Omental fat pad (tissue), 4 donors: ENCODE measurements at places on chromosomes 1 and 21. TPM values are rescaled to one million over a fixed set of nuclear protein-coding genes. Genes with fewer than 3 reads are reported as not detected.

CASZ1 gene
- 4.8 TPM for total RNA-seq

PRCC gene
- total RNA-seq: 28.5 TPM

CD2 gene
- 1.8 TPM for total RNA-seq

OR2AK2 gene
- not detected for total RNA-seq

S100A1 gene
- 36.5 TPM for total RNA-seq

FTCD gene
- total RNA-seq: not detected

ZNF648 gene
- total RNA-seq: not detected

DNA sequence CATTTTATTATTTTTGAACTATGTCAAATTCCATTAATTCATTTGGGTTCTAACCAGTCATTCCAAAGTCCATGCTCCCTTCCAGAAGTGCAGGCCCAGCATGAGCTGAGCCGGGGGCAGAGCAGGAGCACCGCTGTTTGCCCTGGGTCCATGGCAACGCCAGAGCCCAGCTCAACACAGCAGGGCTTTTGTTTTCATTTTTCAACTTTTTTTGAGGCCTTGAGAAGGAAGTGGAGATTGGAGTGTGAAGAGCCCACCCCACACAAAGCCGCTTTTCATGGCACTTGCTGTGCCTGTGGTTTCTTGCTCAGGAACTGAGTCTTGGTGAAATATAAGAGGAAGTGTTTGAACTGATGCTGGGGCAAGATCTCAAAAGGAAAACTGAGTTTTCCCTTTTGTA, 13.2 kb upstream of the PRMT2 start:
- DNase-seq: no peak

GRCh38 chr1:42177541-42177981, 13.0 kb upstream of the GUCA2A start:
- DNase-seq: no peak

GRCh38 chr1:16440131-16440469, 424 bp upstream of the NECAP2 start:
- DNase-seq: no peak

- no peak for DNase-seq
These were observed 494.6 kb upstream of the ADGRL4 start for GRCh38 chr1:79501153-79501552.

DNA sequence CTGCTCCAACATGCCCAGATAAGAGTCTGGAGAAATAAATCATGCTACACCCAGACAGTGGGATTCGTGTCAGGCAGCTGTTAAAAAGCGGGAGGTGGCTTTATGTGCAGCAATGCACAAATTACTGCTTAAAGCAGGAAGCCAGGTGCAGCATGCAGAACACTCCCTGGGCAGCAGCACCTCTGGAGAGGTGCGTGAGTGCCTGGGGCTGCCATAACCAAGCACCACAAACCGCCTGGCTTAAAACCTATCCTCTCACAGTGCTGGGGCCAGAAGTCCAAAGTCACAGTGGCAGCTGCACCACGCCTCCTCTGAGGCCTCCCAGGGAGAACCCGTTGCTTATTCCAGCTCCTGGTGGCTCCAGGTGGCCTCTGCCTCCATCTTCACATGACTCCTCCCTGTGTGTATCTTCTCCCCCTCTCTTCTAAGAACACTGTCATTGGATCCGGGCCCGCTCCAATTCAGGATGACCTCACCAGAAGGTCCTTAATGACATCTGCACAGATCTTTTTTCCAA, 115.6 kb downstream of the SIK1 start:
- DNase-seq: no peak

GRCh38 chr1:218304281-218305039, 19.4 kb downstream of the RRP15 start:
- DNase-seq: no peak

- DNase-seq: no peak
These were observed 9.0 kb upstream of the MEF2D start for GRCh38 chr1:156509424-156510034.

- no peak for DNase-seq
These were observed 56.7 kb upstream of the COL6A2 start for GRCh38 chr21:46041183-46041582.

- DNase-seq: no peak
These were observed 66.0 kb upstream of the GRIK3 start for GRCh38 chr1:37100310-37100709.

DNA sequence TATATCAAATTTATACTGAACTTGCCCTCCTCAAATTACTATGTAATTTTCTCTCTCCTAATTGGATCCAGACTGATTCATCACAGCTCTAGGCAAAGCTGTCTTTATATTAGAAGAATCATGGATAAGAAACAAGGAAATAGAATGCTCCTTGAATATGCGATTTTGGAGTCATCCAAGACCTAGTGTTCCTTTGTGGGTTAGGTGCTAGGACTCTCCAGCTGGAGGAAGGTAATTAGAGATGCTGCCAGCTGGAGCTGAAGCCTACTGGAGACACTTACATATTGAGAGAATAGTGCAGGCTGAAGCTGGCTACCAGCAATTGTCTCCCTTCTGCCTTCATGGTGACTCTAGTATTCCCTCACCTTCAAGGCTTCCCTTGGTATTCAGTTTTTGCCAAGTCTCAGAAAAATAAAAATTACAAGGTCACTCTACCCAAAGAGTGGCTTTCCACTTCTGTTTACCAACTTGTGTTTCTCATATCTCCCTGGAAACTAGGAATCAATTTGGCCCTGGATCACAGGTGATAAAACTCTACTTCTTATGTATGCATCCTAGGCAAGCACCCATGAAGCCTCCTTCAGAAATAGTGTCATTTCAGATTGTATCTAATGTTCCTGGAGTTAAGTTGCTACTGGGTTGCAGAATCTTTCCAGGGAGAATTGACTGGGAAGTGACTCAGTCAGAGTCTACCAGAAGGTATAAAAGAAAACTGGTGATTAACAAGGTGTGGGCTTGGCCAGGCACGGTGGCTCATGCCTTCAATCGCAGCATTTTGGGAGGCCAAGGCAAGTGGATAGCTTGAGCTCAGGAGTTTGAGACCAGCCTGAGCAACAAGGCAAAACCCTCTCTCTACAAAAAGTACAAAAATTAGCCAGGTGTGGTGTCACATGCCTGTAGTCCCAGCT, 24.4 kb upstream of the DOCK7 start:
- no peak for DNase-seq

DNA sequence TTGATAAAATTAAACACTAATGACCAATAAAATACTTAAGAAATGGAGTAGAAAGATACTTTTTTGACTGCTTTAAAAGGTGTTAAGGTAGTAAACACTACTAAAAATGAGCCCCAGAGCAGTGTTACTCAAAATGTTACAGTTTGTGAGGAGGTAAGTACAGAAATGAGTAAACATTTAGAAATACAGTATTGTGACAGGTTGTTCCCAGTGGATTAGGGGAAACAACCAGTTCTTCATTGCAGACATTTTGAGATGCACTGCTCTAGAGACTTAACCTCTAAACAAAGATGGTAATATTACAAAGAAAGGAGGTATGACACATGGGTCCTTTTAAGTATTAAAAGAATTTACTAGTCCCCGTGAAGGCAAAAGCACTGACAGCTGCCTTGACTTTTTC, 12.7 kb downstream of the DHX9 start:
- no peak for DNase-seq

- DNase-seq: no peak
These were observed 1574.4 kb downstream of the BRINP3 start for GRCh38 chr1:188903241-188903640.

DNA sequence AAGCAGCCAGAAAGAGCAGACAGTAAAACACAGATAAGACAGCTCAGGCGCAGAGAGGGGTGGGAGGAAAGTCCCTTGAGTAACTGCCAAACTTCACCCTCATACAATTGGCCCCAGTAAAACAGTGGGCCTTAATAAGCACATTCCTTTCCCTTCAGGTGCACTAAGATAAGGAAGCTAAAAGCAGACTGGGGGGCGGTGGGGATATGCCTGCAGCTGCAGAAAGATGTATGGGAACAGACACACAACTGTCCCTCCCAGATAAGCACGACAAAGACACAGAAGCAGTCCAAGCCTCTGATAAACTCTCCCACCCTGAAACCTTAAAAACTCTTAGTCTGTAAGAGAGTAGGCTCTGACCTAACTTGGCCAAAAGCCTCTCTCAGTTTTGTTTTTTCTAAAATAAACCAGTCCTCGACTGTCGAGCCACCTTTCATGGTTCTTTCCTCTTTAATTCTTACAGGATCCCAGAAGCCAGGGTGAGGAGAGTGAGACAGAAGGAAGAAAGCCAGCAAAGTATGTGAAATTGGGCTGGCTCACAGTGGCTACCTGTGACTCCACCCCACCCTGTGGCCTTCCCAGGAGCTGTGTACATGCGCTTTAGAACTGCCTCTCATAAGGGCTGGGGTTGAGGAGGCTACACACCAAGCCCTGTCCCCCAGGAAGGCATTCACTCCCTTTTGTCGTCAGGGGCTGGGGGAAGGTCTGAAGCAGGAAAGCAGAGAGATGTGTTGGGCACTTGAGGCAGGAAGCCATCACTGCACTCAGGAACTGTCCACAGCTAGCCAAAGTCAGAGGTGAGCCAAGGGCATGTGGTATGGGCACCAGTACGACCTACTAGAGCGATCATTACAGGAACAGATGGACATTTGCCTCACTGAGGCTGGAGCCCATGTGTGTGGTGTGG, 4.6 kb downstream of the PGLYRP4 start:
- DNase-seq: no peak

DNA sequence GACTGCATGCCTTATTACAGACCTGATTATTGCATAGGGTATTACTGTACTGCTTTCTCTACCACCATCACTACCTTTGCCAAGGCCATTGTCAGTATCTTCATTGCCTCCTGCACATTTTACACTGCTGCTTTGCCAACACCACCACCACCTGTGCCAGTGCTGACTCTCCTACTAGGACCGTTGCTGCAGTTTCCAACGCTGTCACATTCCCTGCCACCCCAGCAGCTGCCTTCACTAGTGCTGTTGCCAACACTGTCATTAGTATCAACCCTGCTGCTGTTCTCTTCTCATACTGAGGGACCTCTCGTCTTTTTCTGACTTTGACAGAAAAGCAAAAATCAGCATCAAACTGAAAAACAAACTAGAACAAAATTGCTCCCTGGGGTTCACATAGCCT, 394.9 kb upstream of the B3GALT2 start:
- DNase-seq: no peak

DNA sequence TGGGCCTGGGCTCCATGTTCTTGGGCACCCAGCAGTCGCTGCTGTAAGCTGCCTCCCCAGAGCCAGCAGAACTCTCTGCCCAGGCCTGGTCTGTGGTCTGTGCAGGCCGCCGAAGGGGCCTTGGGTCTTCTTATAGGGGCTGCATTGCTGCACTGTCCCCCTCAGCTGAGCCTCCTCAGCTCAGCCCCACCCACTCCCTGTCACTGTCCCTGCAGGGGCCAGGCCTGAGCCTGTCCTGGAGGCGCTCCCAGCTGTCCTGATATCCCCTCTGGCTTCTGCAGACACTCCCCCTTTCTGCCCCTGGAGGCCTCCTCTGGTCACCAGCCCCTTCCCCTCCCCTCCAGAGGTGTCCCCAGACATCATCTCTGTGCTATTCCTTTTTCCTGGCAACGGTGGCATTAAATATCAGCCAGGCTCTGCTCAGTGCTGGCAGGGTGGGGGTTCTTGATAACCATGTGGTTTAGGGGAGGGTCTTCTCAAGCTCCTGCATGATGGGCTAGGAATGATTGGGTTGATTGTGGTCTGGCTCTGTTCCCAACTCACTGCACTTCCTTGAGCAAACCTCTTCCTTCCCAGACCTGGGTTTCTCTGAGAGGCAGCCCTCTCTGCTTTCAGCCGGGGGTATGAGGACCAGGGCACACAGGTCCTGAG, 3.7 kb upstream of the FOXO6 start:
- no peak for DNase-seq

- DNase-seq: no peak
These were observed 251.4 kb upstream of the SNX7 start for GRCh38 chr1:98410082-98410481.

DNA sequence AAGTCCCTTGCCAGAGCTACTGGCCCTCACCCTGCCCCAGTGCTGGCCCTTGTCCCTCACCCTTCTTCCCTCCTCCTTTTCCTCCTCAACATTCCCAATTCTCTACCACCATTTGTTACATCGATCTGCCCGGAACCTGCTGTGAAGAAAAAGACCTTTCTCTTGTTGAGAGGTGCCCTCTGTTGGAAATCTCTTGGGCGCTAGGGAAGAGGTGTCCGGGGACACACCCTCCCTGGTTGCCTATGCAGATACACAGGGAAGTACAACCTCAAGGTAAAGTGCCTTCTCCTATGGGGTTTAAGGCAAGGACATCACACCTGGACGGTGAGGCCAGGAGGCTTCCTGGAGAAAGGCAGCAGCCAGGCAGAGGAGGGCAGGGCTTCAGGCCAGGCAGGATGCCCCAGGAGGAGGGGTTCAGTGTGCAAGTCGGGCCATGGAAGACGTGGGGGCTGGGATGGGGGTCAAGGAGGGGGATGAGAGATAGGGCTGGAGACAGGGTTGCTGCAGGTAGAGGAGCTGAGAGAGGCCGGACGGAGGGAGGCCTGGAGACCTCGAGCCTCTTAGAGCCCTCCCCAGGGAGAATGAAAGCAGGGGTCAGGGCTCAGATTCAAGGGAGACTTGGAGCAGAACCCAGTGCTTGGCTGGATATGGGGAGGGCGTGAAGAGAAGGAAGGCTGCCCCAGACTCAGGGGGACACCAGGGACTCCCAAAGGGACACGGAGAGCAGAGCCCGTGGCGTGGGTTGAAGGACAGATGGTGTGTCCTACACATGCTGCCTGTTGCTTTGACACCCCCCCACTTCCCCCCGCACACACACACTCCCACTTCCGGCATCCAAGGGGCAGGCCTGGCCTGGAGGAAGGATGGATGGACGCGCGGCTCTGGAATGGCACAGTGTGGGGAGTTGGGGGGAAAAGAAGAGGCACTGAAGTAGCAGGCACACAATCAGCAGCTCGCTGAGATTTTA, 44.5 kb downstream of the RIPK4 start:
- DNase-seq: no peak

DNA sequence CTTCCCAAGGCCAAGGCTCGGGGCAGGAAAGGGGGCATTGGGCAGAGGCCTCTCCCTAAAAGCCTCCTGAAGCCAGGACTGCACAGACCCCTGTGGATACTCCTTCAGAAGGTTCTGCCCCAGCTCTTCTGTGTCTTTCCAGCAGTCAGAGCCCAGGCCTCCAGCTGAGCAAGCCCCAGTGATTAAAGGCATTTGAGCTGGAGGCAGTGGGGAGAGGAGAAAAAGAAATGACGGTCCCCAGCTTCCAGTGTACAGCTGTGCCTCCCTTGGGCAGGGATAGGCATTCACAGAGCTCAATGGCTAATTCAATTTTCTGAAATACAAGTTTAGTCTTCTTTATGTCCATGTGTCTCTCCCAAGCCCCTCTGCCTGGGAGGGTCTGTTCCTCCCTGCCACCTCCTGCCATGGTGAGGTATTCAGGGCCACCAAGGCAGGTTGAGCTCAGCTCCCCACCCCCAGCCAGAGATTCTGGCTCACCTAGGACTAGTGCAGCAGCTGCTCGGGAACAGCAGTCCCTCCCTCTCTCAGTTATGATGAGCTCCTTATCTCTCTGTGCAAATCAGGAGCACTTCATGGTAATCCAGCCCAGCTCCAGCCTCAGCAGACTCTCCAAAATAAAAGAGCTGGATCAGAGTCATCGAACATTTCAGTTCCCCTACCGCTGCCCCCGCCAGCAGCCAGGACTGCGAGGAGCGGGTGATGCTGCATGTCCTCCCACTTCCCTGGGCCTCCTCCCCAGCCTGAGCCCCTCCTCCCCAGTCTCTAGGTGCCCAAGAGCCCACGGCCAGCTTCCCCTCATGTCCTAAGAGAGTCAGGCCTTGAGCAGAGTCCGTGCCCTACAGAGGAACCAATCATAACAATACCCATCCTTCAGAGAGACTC, 208.4 kb upstream of the ZC3H12A start:
- DNase-seq: no peak
